ENCODE measurements at places on chromosomes 12 and 14.

GRCh38 chr14:21038441-21039422, 3.4 kb upstream of the RNASE7 start:
- DNase-seq: no peak

DNA sequence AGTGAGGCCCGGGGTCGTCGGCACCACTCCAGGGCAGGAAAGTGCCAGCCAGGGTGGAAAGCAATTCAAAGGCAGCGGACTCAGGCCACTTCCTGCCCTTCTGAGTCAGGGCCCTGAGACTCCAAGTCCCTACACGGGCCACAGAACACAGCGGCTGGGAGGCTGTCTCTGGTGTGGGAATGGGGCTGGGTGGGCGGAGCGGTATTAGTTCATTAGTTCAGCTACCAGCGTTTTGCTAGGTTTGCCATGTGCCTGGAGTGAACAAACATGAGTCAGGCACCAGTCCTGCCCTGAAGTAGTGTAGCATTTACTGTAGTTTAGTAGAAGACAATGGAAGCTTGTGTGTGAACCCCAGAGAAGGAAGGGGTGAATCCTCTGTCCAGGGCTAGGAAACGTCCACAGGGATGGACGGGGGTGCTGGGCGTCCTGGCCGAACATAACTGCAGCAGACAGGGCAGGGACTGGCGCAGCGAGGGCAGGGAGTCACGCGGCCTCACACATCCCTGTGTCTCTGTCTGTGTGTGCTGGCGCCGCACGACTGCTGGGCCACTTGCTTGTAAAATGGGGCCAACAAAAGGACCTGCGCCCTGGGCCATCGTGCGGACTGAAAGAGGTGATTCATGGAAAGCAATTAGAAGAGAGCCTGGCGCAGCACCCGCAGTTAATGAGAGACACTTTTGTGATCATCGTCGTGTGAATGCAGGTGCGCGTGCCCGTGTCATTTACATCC, 186.4 kb upstream of the PRMT8 start:
- DNase-seq: no peak

- DNase-seq: no peak
Observed at GRCh38 chr14:51643140-51643539, 8.6 kb upstream of the FRMD6 start.

GRCh38 chr14:44791730-44792129, 170.0 kb downstream of the KLHL28 start:
- DNase-seq: no peak

GRCh38 chr12:2298556-2299200, 245.9 kb downstream of the CACNA1C start:
- DNase-seq: no peak

- no peak for DNase-seq
Observed at GRCh38 chr12:74152370-74152769, 385.3 kb upstream of the ATXN7L3B start.

GRCh38 chr12:111673503-111673902, 12.3 kb downstream of the BRAP start:
- DNase-seq: no peak

DNA sequence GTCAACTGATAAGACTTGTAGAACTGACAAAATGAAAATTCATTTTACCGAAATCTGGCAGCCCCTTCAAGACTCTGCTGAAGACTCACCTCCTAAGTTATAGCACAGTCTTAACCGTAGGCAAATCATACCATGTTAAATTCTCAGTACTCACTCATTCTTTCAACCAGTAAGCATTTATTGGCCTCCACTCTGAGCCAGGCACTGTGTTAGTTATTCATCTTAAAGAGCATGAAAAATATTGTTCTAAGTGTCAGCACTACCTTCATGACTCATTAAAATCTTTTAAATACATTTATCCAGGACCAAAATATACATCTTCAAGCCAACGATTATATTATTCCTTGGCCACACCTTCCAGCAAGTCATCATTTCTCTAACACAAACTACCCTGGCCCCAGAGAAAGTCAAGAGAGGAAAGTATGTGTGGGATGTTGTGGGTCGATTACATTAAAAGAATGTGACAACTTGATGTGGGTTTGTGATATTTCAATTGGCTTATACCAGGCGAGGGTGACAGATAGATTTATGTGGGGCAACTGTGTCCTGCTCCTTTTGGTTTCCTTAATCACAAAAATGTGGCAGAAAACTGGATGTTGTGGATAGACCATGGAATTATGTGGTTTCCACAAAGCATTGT, 55.0 kb downstream of the TMEM30B start:
- no peak for DNase-seq

DNA sequence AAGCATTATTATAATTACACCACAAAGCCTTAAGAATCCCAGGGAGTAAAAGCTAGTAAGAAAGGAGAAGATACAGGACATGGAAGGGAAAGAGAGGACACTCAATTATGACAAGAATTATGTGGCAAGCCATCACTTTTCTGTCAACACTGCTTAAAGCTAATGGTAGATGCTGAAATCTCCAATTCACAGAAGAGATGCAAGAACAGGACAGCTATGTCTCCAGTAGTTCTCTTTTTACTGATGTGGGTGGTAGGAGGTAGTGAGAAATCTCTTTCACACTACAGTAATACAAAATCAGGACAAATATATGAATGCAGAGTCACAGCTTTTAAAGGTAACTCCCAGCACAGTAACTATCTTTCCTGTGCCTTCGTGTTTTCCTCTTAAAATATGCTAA, 29.2 kb downstream of the CHD8 start:
- DNase-seq: no peak

DNA sequence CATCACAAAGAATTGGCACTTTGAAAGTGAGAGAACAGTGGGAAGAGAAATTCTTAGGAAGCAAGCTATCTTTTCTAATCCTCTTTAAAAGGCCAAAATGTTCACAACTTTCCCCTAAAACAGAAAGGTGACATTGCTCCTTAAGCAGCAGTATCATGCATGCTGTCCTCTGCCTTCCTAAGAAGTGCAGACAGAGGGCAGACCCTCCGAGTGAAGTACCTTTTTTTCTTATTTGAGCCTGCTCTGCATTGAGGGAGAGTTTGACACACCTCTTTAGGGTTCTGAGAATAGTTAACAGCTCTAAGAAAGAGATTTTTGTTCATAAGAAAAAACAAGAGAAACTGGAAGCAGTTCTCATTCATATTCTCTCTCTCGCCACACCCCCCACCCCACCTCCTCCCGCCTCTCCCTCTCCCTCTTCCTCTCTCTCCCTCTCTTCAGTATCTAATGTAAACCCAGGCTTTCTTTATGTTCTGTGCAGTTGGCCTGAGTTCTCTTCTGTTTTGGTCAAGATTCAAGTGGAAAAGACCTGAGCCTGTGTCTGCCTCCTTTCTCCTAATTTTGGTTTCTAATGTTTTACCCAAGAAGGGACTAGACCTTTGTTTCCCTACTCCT, 709.1 kb downstream of the DIO2 start:
- DNase-seq: no peak

- DNase-seq: no peak
Observed at GRCh38 chr12:65532764-65533163, 254.3 kb downstream of the MSRB3 start.

DNA sequence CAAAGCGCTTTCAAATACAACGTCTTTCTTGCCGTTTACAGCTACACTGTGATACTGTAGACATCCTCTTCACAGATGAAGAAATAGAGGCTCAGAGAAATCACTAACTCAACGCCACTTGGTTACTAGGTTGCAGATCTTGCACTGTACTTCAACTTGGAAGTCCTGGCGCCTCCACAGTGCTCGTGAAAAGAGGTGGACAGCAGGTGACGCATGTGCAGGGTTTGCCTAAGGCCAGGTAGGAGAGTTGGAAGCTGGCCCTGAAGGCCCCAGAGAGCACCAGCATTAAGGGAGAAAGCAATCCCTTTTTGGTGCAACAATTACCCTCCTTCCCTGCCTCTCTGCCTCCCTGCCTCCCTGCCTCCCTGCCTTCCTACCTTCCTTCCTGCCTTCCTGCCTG, 22.8 kb upstream of the TSPAN9 start:
- no peak for DNase-seq

DNA sequence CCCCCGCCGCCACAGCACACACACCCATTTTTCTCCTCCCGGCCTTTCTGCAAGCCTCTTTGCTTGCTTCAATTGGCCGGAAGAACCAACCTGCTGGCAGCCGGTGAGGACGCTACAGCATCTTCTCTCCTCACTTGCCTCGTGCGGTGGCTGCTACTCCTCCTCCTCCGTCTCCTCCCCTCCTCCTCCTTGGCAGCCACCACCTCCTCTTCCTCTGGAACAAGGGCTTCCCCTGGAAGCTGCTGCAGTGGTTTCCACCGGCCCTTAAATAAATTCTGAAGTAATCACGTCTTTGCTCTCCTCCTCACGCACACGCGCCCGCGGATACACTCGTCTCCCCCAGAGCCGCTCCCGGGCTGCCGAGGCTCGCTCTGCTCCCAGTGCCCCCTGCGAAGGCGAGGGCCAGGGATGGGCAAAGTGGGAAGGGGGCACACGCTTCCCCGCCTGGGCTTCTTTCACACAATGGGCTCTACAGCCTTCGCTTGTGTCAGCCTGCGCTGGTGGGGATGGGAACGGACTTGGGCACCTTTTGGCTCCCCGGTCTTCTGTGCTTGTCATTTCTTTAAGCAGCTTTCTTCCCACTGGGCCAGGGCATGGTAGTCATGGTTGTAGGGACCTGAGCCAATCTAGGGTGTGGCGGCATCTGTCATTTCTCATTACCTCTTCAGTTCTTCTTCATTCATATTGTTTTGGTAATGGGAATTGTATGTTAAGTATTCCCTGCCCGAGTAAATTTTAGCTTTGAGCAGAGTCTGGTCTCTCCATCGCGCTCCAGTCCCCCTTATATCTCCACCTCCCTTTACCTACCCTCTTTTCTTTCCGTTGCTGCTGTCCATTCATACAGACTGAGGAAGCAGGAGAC, at the start of gene PPFIA2:
PPFIA2 (minus strand) TSS at position 161 of the 862 bp plus-strand sequence.
- DNase-seq: no peak

DNA sequence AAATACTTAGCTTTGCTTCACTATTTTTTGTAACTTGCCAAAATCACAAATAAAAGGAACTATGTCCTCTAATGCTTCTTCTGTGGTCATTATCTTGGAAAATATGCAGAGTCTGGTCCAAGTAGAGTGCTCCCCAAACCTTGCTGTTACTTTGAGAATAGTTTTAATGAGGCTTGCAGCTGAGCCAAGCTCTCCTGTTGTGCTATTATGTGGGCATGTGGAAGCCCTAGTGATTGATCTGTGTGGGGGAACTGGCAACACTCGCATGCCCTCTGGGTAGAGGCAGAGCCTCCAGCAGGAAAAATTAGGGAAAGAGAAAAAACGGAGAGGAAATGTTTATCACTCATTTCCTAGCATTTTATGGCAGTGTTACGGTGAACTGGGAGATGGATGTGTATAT, 473.1 kb downstream of the EGLN3 start:
- DNase-seq: no peak

DNA sequence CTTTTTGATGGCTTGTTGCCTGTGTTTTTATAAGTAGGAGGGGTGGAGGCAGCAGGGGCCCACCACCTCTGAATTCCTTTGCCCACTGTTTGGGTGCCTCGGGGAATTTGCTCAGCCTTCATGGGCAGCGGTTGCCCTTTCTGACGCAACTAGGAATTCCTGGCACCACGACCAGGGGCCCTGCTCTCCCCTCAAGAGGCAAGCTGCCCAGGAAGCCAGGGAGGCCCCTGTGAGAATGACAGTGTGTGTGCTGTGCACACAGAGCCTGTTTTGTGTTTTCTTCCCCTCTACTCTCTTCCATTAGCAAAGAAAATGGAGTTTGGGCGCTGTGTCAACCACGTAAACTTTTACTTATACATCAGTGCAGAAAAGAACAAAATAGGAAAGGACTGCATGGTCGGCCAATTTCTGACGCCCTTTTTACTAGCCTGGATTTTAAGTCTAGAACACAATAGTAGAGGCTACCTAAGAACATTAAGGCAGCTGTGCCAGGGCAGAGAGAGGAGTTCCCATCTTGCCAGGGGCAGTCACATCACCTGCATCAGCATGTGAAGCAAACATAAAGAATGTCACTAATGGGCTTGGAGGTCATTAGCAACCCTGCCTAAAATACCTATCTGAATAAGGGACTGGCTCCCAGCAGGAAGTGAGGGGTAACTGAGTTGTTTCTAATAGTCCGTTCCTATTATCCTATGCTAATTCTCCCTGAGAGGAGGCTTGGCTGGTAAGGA, 17.9 kb upstream of the PTGR2 start:
- no peak for DNase-seq

DNA sequence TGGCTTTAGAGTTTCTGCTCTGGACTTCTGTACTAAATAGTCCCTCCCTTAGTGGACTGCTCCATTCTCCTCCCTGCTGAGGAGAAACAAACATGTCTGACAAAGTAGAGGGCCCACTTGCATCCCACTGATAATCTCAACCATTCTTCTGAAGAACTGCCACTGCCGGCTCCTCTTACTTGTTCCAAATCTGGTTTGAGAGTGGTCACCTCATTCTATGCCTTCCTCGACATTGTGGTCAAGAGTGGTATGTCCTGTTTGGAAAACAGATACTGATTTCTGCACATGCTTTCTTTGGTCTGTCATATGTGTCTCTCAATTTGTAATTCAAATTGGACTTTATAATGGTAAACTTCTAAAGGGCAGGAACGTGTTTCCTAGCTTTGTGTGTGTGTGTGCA, 36.3 kb upstream of the PLEKHA5 start:
- DNase-seq: no peak

- no peak for DNase-seq
Observed at GRCh38 chr12:39586816-39587215, 32.8 kb downstream of the ABCD2 start.

DNA sequence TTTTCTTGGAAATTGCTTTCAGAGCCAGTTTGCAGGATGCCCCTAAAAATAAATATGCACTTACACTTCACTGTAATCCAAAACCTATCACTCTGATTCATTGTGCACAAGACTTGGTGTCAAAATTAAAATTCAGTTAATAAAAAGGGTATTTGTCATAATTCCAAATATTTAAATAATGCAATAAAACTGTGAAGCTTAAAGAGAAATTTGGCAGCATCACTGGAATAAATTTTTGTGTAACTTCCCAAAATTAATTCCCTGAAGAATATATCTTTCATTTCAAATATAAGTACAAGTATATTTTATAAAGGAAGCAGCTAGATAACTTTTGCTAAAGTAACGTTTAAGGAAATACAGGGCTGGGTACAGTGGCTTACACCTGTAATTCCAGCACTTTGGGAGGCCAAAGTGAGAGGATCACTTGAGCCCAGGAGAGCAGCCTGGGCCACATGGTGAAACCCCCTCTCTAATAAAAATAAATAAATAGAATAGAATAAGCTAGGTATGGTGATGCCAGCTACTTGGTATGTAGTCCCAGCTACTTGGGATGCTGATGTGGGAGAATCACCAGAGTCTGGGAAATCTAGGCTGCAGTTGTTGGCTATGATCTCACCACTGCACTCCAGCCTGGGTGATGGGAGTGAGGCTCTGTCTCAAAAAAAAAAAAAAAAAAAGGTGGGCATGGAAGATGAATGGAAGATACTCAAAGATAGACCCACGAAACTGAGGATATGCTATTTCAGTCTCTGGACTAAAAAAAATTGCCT, 233.8 kb downstream of the FBXL14 start:
- no peak for DNase-seq

DNA sequence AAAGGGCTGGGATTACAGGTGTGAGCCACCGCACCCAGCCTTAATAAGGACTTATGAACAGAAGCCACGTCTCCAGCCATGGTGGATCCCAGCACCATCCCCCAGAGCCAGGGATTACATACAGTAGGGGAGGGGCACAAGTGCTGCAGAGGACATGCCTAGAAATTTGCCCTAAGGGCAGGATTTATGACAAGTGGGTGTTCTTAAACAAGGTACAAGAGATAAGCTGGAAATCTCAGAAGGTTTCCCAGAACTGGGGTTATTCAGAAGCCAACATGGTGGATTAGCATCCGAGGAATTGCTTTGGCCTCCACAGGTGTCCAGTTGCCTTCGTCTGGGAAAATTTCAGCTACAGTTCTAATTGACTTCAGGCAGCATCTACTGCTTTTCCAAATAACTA, 114.4 kb upstream of the EGLN3 start:
- DNase-seq: no peak

GRCh38 chr14:65045006-65045405, 57.3 kb downstream of the MAX start:
- DNase-seq: no peak
